NCI-H2107 (cell line): ENCODE measurements at places on chromosomes 2 and 18.

DNA sequence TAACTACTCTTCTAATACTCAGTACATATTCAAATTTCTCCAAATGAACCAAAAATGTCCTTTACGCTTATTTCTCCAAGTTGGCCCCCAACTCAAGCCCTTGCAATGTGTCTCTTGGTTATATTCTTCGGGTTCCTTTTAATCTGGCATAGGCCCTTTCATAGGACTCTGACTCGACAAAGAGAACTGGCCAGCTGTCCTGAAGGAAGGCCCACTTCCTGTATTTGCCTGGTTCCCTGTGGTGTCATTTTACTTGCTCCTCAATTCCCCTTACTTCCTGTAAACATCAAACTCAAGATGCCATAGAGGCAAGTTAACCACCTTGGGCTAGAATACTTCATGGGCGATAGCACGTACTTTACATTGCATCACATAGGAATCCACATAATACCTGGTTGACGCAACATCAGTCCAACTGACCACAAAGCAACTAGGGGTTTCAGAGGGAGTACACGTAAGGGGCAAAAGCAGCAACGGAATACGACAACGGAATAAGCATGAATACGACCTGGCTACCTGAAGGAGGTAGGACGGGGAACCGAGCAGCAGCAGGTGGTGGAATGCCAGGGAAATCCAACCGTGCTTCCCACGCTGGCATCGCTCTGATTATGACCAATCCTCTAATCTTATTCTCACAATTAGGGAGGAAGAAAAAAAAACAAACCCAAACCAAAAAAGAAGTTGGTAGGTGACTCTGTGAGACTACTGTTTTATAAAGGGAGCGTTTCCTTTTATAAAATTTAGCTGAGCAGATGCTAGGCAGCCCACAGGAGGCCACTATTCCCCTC is 823 bp upstream of the GORASP2 start:
- DNase-seq, result no peak

GRCh38 chr18:2089396-2089795 is 481.9 kb downstream of the METTL4 start:
- no peak for DNase-seq

DNA sequence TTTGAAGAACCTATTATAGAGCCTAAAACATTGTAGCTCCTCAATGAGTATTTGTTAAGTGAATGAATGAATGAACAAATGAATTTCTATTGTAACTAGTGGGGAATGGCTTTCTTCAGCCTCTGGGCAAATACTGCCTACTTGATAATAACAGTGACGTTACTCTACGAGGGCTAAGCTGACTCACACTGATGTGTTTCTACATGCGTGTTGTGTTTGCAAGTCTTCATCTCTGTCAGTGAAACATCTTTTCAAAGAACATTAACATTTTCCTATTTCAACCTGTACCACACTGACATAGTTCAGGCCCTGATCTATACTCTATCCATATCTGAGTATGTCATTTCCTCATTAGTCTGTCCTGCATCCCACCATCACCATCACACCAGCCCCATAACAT is 319.9 kb upstream of the ACVR2A start:
- no peak for DNase-seq

DNA sequence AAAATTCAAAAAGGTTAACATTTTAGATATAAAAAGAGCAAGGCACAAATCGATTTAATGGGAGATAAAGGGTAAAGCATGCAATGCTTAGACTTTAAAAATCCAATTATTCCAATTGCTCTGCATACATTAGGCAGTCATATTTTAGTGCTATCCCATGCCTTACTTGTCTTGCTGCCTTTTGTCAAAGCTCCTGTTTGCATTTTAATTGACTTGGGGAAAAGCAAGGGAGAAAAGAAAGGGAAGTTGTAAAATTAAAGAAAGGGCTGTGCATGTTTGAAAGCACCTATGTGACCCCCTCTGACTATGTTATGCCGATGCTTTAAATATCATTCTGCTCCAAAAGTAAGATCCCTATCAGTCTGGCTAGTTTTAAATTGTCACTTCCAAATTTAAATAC is 193.7 kb upstream of the VWC2L start:
- DNase-seq, result no peak

- DNase-seq, result no peak
Observed at GRCh38 chr2:215613888-215614287, 178.0 kb upstream of the FN1 start.

DNA sequence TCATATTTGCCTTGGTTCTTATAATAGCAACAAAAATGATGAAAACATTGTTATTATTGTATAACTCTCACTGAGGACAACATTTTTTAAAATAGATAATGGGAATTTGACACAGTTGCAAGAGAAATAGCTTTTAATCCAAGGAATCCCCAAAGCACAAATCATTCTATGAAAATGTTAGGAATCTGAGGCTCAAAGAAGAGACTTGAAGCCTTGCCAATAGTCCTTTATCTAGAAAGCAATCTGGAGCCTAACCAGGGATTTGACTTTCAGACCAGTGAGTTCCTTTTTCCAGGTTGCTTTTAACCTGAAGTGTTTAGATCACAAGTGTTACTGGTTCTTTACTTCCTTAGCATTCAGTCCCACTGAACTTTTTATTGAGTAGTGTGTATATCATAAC is 574.5 kb upstream of the ZEB2 start:
- DNase-seq, result no peak

DNA sequence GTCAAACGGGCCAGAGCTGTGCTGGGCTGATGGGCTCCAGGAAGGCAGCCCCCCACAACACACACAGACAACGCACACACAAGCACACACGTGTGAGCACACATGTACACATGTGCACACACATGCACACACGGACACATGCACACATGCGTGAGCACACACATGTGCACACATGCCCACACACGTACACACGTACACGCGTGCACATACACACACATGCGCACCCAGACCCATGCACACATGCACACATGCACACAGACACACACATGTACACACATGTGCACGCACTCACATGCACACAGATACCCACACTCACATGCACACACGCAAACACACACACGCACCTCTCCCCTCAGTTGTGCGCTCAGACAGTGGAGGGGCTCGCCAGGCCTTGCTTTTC is 31.2 kb upstream of the HPCAL1 start:
- no peak for DNase-seq

- no peak for DNase-seq
Observed at GRCh38 chr18:50633992-50634391, 74.1 kb downstream of the MAPK4 start.

DNA sequence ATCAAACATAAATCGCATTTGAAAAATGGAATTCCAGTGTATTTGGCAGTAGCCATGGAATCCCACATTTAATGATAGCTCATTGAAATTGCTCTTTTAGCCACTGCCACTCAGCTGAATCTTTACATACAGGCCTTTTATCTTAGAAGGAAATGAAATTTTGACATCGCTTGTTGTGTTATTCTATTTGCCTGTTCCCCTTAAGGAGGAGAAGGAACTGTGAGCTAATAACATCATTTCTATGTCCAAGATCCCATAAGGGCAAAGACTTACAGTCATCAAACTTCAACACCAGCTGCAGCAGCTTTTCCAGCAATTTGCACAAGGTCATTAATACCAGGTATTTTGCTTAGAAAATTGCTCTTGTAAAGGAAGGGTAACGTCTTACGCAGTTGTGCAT is 6.0 kb upstream of the PDCL3 start:
- DNase-seq, result no peak

DNA sequence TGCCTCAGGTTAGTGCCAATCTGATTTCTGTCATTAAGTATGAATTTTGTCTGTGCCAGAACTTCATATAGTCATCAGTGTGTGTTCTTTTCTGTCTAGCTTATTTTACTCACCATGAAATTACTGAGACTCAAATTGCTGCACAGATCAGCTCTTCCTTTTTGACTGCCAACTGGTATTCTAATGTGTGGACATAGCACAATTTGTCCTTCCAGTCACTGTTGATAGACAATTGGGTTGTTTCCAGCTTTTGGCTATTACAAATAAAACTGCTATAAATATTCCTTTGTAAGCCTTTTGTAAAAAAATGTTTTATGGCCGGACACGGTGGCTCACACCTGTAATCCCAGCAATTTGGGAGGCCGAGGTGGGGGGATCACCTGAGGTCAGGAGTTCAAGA is 7.7 kb downstream of the SH3YL1 start:
- DNase-seq, result no peak

- DNase-seq, result no peak
Observed at GRCh38 chr18:543447-544078, 36.6 kb upstream of the CETN1 start.

DNA sequence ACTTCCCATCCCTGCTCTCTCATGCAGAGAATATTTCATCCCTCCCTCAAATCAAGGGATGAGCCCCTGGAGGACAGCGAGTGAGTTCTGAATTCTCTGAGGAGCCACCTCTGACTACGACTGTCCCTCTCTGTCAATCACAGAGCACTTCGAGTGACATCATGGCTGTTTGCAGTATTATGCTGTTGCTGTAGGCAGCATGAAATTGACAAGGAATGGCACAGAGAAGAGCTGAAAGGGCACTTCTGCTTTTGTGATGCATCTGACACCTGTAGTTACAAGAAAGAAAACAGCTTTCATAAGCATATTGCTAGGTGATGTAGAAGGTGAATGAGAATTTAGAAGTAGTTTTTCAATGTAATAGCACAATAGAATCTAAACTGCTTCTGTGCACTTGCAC is 166.9 kb downstream of the ARHGAP15 start:
- DNase-seq, result no peak

DNA sequence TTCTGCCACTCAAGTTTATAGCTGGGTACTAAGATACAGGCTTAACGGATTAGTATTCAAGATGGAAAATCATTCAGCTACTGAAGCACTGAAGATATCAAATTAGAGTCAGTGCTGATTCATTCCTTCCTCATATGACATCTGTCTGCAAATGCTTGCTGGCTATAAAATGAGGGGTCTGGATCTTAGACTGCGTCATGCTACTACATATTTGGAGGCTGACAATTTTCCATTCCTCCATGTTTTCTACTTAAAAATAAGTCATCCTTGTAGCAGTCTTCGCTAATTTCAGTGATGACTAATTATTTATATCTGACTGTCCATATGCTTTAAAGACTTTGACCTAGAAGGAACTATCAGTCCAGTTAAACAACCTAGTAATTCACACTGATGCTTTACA is 233.4 kb downstream of the RIT2 start:
- no peak for DNase-seq

- DNase-seq, result no peak
Observed at GRCh38 chr18:32036506-32037180, 18.0 kb downstream of the RNF125 start.

- no peak for DNase-seq
Observed at GRCh38 chr2:69965756-69966445, 4.5 kb upstream of the ASPRV1 start.

DNA sequence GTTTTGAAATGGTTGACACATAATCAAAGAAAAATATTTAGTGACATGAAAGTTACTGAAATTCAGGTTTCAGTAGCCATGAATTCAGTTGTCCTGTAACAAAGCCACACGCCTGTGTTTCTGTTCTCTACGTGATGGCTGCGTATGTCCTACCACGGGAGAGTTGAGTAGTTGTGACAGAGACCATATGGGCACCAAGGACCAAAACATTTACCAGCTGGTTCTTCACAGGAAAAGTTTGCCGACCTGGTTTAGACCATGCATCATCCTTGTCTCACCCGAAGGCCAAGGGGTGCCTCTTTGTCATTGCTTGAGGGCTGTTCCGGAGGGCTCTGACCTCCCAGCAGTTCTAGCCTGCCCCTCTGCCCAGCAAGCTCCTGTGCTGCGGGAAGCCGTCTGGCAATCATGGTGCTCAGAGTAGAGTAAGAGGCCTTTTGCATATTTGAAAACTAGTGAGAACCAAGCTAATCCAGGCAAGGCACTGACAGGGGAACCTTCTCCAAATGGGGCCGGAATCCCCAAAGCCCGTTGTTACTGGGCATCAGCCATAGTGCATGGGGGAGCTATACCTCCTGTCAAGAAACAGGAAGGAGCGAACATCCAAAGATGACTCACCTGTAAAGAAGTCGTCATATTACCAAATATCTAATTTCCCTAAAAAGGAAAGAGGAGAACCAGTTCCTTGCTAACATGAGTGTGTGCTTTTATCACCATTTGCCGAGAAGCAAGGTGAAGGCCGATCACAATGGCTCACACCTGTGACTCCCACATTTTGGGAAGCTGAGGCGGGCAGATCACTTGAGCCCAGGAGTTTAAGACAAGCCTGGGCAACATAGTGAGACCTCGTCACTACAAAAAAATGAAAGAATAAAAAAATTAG is 92.6 kb upstream of the RAB12 start:
- no peak for DNase-seq

- DNase-seq, result no peak
Observed at GRCh38 chr18:31791817-31792579, 31.3 kb upstream of the SLC25A52 start.

- DNase-seq, result no peak
Observed at GRCh38 chr2:101693991-101694588, 3.4 kb upstream of the MAP4K4 start.

GRCh38 chr18:3321133-3321812 is 59.3 kb downstream of the MYL12B start:
- no peak for DNase-seq

DNA sequence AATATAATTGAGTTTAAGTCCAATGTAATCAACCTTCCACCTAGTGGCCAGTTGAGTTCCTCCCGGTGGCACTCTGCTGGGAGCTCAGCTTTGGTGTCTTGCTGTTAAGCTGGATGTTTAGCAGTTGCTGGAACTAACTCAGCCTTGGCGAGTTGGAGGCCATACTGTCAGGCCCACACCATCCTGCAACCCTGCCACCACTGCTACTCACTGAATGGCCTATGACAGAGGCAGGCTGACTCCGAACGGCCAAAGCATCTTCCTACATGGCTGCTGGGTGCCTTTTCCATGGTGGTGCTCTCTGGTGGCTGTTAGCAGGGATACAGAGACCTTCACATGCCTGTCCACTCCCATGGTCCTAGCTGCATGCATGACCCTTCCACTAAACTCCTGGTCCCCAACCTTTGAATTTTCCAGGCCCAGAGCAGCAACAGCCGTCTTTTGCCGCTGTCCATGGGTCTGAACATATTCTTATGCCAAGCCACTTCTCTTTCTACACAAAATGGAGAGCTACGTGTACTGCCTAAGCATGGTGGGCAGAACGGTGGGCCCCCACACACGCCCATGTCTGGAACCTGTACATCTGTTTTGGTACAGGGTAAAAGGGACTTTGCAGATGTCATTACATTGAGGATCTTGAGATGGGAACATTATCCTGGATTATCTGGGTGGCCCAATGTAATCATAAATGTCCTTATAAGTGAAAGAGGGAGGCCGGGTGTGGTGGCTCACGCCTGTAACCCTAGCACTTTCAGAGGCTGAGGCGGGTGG is 15.0 kb upstream of the TRAF3IP1 start:
- no peak for DNase-seq
